ENCODE measurements at places on chromosomes 2 and 18.

- DNase-seq = no peak
These were observed 17.0 kb downstream of the ITSN2 start for GRCh38 chr2:24343225-24343882.

GRCh38 chr18:9987931-9988330 is 74.1 kb downstream of the VAPA start:
- DNase-seq = no peak

DNA sequence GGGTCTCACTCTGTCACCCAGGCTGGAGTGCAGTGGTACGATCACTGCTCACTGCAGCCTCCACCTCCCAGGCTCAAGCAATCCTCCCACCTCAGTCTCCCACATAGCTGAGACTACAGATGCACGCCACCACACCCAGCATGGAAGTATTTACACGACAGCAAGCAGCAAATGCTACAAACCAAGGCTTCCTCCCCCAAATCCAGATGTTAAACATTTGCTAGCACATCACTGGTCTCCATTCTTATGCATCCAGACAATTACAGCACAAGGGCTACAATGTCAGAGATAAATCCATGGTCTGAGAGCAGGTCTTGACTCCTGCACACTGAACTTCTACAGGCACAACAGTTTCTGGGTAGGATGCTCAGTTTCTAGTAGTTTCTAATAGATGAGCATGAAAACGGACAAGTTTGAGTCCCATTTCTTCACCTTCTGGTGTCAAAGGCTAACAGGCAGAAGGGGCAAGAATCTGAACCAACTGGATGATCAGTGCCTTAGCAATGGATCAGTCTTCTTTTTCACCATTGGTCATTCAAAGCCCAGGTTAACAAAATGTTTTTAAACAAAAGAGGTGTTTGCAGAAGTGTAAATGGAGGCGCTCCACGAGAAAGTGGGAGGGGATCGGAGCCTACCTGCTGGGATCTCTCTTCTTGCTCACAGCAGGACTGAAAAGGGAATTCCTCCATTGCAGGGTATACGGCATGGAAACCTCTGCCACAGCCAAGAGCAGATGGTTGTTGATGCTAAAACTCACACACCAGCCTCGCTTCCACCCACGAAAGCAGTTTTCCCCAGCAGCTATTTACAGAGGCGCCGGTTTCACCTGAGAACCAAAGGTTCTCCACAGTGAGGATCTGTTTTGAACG is 135.0 kb upstream of the ARL4C start:
- no peak for DNase-seq

- DNase-seq = no peak
These were observed 82.8 kb upstream of the CCBE1 start for GRCh38 chr18:59779979-59780378.

DNA sequence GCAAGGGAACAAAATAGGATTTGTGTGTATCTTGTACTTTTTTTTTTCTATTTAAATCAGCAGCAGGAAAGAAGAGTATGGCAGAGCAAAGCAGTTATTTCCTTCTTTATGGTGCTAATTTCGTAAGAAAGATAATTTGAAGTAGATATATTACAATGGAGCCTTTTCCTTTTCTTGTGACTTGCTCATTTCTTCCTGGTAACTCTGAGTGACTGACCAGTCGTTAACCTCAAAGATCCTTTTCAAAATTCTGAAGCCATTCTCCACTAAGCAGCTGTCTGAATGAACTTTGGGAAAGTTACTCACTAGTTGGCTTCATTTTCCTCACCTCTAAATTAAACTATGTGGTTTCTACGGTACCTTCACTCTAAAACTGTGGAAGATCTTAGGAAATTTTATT is 24.6 kb downstream of the AFTPH start:
- DNase-seq = no peak

DNA sequence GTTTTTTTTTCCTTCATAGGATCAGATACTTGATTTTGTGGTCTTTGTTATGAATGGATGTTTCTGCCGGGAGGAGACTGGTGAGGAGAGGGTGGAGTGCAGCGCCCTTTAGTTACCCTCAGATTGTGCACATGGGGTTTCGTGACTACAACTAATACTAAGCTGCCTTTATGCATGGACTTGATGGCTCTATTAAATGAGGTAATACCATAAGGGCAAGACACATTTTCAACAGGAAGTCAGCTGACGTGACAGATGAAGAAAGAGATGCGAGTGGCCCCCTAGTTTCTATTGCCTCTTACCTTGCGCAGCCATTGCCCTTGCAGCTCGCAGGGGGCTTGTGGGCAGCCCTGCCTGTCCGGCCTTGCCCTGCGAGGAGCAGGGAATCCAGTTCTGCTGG is 24.4 kb downstream of the ZNF407 start:
- no peak for DNase-seq
